Stimulated activated naive CD4-positive, alpha-beta T cell treated with Interleukin-2 at 50 U/mL for 16 hours (primary cell): ENCODE measurements at places on chromosomes 3 and 15.

- no peak for DNase-seq
These were observed 92.4 kb downstream of the CLDN1 start for GRCh38 chr3:190229632-190230424.

GRCh38 chr3:46365737-46366524, 4.8 kb upstream of the CCR5 start:
- DNase-seq: no peak

GRCh38 chr3:16975083-16975482, 90.3 kb downstream of the PLCL2 start:
- no peak for DNase-seq

GRCh38 chr3:147518465-147518864, 109.3 kb downstream of the ZIC1 start:
- DNase-seq: no peak

GRCh38 chr3:195810455-195810845, 1.3 kb downstream of the MUC4 start:
- DNase-seq: no peak

DNA sequence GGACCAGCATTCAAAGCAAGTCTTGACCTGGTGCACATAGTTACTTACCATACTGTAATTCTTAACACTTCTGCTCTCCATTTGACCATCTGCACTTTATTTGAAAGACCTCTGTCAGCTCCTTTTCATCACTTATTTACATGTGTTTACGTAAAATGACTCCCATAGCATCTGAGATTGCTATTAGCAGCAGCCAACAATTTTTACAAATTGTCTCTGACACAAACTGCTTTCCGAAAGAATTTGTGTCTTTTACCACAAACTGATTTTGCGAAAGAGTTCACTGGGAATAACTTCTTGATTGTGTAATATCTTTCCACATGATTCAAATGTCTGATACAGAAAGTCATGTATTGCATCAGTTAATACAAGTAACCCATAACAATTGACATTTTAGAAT, 144.1 kb upstream of the PEX5L start:
- DNase-seq: no peak

GRCh38 chr3:160400030-160400701, 716 bp downstream of the SMC4 start:
- DNase-seq: peak; percentile 20

DNA sequence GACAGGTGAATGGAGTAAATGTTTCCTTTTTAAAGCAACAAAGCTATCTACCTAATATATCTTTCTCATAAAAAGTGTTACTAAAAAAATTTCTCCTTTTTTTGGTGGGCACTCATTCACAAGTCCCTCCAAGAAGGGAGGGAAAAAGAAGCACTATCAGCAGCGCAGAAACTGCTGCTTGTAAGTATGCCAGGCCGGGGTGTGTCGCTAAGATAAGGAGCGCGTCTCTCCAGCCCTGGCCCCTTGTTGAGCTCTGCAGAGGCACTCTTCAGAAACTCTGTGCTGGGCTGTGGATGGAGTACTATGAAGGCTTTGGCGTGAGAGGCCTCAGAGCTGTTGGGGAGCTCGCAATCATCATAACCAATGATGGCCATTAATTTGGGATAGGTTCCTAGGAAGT, 49.1 kb downstream of the ZDHHC3 start:
- DNase-seq: no peak

DNA sequence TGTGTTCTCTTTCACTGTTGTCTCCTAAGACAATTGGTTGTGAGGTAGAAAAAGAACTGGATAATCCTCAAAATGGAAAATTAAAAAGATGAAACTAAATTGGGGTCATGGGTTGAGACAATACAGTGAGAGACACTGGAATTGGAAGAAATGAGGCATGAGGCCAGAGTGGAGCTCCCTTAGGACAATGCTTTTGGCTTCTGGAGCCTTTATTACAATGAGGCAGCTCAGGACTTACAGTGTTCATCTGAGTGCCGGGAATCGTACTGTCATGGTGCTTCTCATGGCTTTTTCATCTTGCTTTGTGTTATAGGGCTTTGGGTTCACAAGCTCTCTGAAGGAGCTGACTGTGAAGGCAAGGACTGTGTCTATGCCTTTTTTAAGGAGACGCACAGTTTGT, 293.5 kb downstream of the SOX2 start:
- DNase-seq: no peak

- no peak for DNase-seq
These were observed 30.9 kb upstream of the VPS8 start for GRCh38 chr3:184780981-184781515.

- no peak for DNase-seq
These were observed 51.4 kb upstream of the RNF7 start for GRCh38 chr3:141686466-141687291.

DNA sequence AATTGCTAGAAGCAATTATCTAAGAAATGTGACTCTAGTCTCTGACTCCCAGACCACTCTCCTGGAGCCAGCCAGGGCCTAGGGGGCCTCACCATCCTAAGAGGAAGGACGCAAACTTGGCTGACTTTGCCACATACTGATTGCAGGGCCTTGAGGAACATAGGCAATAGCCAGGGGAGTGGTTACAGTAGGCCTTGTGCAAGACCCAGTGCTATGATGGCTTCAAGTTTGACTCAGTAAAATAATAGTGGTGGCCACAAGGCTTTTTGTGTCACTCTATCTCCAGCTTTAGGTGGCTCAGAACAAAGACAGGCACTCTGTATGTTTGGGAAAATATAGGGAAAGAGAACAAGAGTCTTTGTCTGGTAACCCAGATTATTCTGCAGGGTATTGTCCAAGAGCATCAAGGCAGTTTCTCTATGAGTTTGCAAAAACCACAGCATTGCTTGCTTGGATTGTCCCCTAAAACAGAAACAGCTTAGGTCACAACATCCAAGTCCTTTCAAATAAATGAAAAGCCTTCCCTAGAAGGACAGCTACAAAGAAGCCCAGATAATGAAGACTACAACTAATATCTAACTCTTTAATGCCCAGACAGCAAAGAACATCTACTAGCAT, 631.5 kb downstream of the PYDC2 start:
- DNase-seq: no peak

DNA sequence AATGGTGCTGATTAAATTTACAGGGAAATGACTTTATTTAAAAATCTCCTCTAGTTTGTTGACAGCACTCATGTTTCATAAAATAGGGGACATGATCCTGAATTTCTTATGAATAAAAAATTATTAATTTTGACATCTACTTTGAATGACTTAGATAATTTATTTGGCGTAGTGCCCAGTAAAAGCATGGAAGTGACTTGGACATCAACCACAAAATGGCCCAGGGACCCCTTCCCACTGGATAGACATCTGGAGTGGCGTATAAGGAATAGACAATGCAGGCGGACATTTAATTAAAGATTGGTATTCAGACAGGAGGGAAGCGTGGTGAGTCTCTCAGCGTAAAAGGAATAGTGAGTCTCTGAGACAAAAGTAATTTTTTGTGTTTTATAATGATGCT, 79.8 kb downstream of the ADAMTSL3 start:
- DNase-seq: no peak

DNA sequence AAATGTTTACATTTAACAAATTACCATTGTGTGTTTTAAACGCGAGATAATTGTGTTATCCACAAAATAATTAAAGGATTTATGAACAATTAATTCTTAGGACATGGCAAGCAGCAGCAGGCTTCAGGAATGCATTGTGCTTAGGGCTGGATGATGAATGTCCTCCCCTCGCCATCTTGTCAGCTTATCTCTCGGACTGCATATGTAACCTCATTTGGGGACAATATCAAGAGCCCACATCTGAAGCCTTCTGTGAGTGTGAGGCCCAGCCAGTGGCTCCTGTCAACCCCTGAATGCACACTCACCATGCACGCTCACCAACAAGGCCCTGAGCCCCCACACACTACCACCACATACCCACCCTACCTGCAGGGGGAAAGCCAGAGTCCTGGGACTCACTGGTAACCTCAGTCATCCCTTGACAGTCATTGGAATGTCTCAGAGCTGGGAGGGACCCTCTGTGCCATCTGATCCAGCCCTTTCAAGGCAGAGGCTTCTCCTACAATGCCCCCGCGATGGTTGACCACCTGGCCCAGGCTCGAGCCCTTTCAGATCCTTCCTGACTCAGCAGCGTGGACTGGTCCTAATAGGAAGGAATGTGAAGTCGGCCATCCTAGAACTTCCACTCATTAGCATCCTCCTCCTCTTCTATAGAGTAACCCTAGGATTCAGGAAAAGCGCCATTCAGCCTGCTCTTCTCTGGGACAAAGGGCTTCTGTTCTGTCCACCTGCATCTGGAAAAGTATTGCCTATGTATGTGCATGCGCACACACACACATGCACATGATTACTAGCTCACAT, 38.2 kb downstream of the MRPL46 start:
- no peak for DNase-seq

DNA sequence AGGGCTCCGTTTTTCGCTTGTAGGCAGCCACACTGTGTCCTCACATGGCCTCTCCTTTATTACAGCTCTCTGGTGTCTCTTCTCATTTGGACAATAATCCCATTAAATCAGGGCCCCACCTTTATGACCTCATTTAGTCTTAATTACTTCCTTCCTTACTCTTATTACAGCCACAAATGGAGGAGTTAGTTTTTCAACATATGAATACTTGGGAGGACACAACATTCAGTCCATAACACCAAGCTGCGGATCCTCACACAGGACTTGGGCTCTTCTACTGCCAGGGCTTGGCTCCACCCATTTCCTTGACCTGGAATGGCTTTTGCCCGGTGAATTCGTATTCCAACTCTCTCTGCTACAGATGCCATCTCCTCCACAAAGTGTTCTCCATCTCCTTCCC, 74.3 kb upstream of the SLC7A14 start:
- DNase-seq: no peak

DNA sequence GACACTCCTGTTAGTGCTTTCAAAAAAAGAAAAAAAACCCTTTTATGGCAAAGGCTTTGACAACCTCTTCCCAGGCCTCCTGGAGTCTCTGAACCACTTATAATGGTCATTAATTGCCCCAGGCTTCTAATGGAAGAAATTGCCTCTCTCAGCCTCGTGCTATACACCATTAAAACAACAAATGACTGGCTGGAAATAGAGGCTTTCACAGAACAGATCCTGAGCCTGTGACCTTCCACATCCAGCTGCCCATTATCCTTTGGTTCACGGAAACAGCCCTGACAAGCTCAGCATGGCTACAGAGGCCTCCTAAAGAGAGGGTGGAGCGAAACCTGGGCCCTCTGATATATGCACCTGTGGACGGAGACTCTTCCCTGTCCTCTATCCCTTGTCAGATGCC, 26.8 kb upstream of the MKRN3 start:
- DNase-seq: no peak

- DNase-seq: no peak
These were observed 321.4 kb upstream of the GBE1 start for GRCh38 chr3:82082796-82083195.

DNA sequence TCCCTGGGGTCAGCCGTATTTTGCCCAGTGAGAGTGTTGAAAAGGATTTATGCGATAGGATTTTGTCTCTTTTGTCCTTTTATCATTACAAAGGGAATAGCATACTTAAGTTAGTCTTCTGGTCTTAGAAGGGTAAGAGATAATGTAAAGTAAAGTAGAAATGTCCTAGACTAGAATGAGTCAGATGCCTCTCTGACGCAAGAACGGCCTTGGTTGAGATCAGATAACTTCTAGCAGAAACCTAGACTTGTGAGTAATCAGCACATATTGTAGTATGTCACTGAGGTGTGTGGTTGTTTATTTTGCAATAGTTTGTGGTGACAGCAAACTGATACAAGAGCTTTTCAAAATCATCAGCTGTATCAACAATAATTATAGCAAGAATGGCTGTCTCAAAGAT, 866.1 kb downstream of the NSUN3 start:
- no peak for DNase-seq

GRCh38 chr3:125357032-125357658, 18.0 kb downstream of the ZNF148 start:
- peak; percentile 41 for DNase-seq

DNA sequence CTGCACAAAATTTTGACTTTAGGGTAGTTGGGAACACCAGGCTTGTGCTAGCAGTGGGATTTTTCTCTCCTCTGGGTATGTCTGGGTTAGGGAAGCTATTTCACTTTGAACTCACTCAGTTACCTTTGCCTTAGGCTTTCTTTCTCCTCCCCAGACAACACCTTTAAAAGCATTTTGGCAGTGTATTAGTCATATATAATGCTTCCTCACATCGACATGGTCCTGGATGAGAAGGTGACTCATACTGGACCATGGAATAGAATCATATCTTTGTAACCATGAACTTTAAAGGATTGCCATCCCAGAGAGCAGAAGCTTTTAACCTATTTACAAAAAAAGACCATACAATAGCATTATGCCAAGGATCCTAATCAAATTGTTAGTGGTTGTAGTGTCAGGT, 2.7 kb downstream of the RYR3 start:
- DNase-seq: no peak

DNA sequence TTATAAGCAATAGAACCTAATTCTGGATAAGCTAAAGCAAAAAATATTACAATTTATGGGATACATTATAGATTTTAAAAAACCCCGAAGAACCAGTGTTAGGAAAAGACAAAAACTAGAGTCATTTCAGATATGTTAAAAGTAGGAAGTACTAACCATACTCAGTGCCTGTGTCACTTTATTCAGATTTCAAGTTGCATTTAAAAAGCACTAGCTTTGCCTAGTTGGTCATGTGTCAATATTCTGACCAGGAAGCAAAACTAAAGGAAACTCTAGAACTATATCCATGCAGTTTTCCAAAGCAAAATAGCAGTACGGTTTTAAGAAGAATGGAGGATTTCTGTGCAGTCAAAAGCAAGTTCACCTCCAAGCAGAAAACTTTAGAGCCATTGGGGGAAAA, 88.4 kb downstream of the RAP2B start:
- no peak for DNase-seq

- no peak for DNase-seq
These were observed 1.4 kb downstream of the CCR5AS start for GRCh38 chr3:46405301-46406019.

DNA sequence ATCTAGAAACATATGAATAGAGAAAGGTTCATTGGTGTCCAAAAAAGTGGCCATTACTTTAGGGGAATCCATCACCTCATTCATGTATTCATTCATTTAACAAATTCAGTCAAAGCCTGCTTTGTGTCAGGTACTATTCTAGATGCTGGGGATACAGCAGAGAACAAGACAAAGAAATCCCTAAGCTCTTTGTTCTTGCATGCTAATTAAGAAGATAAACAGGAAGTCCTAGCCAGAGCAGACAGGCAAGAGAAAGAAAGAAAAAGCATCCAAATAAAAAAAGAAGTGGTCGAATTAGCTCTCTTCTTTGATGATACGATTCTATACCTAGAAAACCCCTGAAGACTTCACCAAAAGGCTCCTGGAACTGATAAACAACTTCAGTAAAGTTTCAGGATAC, 12.4 kb upstream of the ZMAT3 start:
- DNase-seq: no peak

GRCh38 chr3:120355486-120355885, 6.3 kb upstream of the LRRC58 start:
- no peak for DNase-seq

DNA sequence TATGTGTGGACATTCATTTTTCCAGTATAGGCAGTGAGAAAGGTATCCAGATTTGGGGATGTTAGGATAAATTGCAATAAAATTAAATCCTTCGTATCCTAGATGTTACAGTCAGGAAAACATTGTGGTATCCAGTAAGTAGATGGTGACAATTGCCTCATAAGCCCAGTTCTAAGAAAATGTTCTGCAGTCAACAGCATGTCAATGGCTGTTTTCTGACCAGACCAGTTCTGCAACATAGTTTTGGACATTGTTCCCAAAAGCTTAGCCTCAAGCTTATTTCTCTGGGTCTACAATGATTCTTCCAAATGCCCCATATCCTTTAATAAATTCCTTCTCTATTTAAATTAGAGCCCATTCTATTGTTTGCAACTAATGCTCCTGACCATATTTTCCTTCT, 480.7 kb downstream of the FHIT start:
- DNase-seq: no peak
